DND-41 (cell line): ENCODE measurements at places on chromosomes 2 and 18.
A peak's percentile ranks its signal among the peaks of the same experiment; 100 is the strongest.

DNA sequence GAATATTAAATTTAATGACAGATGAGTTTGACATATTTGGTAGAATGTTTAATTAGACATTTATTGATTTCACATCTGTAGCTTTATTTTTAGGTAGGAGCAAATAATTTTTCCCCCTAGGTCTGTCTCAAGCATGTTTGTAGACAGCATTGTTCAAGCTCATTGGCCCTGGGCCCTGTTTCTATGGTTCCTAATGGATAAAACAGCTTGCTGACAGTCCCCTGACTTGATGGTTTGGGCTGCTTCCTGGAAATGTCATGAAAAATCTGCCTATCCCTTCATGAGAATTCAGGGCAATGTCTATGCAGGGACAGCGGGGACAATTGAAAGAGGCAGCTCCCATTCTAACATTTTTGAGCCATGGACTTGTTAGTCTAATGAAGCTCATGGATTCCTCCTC lies 14.6 kb upstream of the MEP1B start:
- DNase-seq, result no peak

GRCh38 chr2:25437881-25438662 lies 96.3 kb upstream of the DNMT3A start:
- DNase-seq, result no peak

DNA sequence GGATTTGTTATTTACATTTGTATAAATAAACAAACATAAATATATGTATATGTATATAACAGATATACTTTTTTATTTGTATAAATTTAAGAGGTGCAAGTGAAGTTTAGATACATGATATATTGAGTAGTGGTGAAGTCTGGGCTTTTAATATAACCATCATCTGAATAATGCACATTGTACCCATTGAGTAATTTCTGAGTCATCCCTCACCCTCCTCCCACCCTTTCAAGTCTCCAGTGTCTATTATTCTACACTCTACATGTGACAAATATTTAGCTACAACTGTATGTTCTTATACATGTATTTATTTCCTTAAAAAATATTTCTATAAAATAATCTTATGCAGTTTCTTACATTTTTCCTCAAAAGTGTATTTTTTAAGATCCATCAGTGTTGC lies 358.7 kb upstream of the TFPI start:
- no peak for DNase-seq

GRCh38 chr2:167018590-167018989 lies 130.3 kb downstream of the XIRP2 start:
- no peak for DNase-seq

DNA sequence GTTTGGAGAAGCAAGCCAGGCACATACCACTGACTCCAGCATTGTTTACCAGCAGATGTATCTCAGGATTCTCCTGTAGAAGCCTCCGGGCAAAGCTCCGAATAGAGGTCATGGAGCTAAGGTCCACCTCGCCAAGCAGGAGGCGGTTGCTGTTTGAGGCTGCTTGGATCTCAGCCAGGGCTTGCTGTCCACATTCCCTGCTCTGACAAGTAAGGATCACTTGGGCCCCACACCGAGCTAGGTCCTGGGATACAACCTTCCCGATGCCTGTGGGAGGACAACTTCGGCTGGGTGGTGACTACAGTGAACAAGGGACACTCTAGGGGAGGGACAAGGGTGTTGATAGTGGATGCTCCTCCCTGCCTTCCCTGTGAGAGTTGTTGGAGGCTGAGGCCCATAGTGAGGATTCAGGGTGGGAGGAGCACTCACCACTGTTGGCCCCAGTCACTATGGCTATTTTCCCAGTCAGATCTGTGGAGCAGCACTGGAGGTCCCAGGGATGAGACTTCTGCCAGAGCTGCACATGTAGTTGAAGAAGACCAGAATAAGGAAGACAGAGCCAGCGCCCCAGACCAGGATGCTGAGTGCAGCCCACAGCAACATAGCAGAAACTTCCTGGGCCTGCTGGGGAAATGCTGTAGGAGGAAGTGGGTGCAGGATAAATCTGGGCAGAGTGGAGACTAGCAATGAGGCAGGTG lies 8.3 kb downstream of the C2orf81 start:
- DNase-seq, result no peak

DNA sequence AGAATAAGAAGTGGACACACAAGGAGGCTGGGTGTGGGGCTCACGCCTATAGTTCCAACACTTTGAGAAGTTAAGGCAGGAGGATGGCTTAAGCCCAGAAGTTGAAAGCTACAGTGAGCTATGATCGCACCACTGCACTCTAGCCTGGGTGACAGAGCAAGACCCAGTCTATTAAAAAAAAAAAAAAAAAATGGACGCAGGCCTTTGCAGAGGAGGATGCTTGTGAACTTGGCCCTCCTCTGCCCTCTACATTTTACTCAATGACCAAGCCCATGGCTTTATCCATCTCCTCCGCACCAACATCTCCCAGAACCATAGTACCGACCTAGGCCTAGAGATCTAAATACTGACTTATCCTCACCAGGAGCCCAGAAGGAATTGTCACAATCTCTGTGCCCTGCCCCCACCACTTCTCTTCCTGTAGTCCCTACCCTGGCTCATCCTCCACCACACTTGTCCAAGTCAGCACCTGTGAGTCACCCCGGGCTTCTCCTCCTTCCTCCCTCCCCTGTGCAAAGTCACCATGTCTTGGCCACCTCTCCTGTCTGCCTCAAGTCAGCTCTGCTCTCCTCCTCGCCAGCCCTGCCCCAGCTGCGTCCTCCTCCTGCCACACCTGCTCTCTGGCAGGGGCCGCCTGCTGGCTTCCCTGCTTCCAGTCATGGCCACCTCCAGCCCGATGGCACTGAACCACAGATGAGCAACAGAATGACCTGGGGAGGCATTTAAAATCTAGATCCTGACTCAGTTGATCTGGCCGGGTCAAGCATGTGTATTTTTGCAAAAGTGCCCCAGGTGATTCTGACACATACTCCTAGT lies 35.8 kb upstream of the ASPRV1 start:
- peak; percentile 42 for DNase-seq

- DNase-seq, result peak; percentile 27
Measured at GRCh38 chr18:47215554-47216138, 35.8 kb downstream of the SKOR2 start.

GRCh38 chr2:26666671-26667070 lies 25.5 kb upstream of the CIB4 start:
- no peak for DNase-seq

DNA sequence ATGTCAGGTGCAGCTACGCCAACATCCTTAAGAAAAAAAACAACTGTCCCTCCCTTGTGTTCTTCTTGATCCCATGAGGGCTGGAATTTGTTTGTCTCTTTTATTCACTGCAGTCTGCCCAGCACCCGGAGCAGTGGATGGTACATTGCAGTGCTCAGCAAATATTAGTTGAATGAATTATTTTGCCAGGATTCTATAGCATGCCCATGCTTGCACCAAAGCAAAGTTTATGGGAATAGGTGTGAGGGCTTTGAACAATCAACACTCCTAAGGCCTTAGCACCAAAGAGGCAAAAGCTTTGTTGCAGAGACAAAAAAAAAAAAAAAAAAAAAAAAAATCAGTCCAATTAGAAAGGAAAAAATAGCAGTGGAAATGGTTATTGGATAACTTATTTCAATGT lies 28.7 kb upstream of the DCC start:
- DNase-seq, result no peak

DNA sequence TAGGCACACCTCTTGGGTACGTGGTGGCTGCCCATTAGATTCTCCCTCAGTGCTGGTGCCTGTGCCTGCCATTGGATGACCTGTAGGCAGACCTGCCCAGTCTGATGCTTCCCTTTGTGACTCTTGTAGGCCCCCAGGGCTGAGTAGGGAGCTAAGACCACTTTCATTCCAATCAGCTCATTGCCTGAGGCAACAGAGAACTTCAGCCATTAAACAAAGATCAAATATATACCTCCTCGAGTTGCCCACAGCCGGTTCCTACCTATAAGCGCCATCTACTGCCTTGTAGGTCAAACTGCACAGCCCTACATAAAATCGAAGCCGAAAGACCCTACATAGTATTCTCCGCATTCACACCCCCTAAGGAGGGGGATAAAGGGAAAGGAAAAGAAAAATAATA lies 184.6 kb downstream of the ETAA1 start:
- DNase-seq, result no peak

DNA sequence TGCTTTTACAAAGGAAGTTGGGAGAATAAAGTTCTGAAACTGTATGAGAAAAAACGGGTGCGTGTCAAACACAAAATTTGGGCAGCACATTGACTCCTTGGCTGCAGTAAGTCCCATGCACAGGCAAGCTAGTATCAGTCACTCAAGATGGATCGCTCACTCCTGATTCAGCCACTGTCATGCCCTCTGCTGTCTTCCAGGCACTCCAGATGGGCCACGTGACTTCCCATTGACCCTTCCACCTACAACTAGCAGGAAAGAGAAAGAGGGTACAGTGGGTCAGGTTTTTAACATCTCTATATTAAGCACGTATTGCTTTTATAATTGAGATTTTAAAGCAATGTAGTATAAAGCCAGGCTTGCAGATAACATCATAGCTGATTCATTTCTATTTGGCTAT lies 8.6 kb downstream of the ARHGEF33 start:
- no peak for DNase-seq

GRCh38 chr2:201953396-201953795 lies 80.3 kb upstream of the FZD7 start:
- no peak for DNase-seq
